ENCODE measurements at places on chromosomes 5 and 9.

DNA sequence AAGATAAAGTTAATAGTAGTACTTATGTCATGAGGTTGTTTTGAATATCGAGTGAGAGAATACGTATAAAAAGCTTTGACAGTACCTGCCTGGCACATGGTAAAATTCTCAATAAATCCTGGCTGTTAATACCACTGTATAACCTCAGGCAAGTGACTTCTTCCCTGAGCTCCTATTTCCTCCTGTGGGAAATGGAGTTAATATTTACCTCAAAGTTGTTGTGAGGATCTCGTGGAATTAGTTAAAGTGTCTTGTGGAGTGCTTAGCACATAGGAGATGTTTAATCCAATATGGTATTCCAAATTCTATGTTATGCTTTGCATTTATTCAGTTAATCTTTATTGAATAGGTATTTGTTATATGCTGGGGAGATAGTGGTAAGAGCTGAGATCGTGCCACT, 18.5 kb downstream of the FOCAD start:
- DNase-seq = no peak

- DNase-seq = no peak
Measured at GRCh38 chr9:82021198-82021597, 32.6 kb downstream of the SPATA31D1 start.

DNA sequence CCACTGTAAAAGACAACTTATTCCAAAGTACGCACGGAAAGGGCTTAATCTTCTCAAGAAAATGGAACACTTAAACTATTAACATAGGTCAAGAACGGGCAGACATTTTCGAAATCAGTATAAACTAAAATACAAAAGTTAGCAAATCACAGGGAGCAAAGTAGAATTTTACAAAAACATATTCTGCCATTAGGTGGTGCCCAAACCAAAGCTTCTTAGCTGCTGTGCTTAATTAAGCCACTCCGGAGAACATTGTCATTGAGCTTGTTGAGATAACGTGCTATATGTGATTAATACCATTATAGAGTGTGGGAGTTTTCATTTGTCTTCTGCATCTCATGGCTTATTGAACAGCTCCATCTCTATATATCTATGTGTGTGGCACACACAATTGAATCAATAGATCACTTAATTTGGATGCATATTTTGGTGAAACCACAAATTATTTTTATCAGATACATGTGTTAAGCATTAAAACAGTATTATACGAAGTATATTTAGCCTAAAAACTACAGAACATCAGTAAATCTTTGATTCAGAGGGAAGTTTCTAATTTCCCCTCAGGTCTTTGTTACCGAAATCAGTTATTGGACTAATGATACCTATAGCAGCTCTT, 23.4 kb downstream of the UBLCP1 start:
- no peak for DNase-seq

- DNase-seq = no peak
Measured at GRCh38 chr5:136155761-136156160, 23.1 kb downstream of the SMAD5 start.

- DNase-seq = no peak
Measured at GRCh38 chr5:92548346-92548745, 1032.7 kb downstream of the NR2F1-AS1 start.

DNA sequence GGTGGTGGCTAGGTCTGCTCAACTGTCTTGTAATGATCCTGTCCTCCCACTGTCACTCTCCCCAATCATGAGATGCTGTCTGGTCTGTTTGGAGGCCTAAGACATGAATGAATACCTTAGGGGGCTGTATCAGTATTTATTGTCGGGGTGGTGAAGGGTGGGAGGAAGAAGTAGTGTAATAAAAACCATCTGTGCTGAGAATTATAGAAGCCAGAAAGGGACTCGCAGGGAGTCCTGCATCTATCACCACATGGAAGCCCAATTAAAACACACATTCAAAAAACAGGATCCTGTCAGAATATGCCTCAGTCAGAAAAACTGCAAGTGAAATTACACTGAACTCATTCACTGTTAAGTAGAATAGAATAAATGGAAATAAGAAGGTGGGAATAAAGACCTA, 1134.3 kb upstream of the C9orf72 start:
- DNase-seq = no peak

GRCh38 chr9:126781186-126782052, 23.4 kb upstream of the ZBTB43 start:
- DNase-seq = peak; percentile 71

GRCh38 chr5:54727874-54728587, 210.5 kb downstream of the SNX18 start:
- DNase-seq = no peak

GRCh38 chr5:95840956-95841705, 18.6 kb upstream of the GLRX start:
- DNase-seq = no peak
